ENCODE measurements at places on chromosomes 4 and X.
A peak's percentile ranks its signal among the peaks of the same experiment; 100 is the strongest.

DNA sequence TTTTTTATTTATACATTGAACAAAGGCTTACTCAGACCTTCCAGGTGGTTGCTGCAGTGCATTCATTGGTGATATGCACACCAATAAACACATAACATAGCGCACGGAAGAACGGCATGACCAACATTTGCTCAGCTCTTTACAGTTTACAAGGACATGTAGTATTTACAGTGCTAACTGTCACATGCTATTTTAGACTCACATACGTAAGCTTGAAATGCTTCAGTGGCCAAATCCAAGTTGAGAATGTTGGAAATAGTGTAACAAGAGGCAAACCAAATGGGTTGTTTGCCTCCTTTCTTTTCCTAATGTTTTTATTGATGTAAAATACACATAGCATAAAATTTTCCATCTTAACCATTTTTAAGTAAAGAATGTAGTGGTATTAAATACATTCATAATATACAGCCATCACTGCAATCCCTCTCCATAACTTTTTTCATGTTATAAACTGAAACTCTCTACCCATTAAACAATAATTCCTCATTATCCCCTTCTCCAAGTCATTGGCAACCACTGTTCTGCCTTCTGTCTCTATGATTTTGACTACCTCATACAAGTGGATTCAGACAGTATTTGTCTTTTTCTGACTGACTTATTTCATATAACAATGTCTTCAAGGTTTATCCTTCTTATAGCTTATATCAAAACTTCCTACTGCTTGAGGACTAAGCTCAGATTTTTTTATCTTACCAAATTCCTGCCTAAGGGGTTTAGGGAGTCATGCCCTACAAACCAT is 1722.9 kb upstream of the AGA start:
- DNase-seq, result no peak

DNA sequence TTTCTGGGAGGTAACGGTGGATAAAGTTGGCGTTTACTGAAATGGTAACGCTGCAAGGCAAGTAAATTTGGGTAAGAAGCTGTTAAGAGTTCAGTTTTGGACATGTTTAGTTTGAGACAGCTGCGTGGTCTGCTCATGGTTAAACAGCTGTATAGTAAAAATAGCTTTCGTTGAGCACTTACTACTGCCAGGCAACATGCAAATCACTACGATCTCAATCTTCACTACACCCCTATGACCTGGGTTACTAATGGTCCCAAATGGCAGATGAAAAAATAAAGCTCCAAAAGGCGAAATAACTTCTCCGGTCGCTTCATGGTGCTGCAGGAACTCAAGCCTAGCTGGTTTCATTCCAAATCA is 22.2 kb downstream of the FABP2 start:
- DNase-seq, result no peak

DNA sequence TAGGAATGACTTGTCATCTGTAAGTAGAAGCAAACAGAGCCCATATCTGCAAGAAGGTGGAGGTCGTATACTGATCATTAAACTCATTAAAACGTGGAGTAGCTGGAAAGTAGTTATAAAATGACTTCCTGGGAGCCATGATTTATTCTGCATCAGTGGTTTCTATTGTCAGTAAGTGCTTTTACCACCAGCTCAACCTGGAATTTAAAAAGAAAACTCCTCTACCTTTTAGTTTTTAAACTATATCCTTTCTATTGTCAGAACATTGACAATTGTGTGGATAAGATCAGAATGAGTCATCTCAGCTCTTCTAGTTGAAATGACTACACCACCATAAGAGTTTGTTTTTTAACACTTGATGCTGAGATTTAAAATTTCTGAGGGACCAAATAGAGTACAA is 651.2 kb upstream of the GALNT7 start:
- no peak for DNase-seq

DNA sequence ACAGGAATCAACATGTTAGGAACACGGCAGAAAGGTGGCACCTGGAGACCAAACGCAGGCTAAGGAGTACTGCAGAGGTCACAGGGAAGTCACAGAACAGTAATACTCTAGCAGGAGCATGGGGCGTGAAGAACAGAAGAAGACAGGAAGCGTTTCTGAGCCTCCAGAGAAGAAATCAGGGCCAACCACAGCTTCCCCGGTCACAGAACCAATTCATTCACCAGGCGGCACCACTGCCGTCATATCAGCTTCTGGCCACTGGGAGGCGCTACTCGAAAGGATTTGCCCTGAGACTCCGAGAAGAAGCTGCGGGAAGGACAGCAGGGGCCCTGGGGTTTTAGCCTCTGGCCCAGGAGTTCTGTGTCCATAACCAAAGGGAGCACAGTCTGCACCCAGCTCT is 78.0 kb upstream of the DRD5 start:
- DNase-seq, result no peak

DNA sequence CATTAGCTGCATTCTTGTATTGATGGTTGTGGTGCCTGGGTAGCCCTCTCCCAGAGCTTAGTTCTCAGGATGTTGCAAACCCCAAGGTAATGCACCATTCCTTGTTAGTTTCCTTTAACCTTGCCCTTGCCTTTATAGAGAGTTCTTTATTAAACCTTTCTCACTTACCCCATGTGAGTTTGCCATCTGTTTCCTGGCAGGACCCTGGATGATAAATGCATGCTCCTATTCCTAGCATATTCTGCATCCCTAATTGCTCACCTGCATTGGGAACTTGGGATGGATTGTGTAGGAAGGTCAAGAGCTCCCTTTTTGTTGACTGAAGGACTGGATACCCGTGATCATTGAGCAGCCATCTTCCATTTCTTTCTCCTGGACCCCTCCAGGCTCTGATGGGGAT is 59.9 kb upstream of the AP1S2 start:
- no peak for DNase-seq

DNA sequence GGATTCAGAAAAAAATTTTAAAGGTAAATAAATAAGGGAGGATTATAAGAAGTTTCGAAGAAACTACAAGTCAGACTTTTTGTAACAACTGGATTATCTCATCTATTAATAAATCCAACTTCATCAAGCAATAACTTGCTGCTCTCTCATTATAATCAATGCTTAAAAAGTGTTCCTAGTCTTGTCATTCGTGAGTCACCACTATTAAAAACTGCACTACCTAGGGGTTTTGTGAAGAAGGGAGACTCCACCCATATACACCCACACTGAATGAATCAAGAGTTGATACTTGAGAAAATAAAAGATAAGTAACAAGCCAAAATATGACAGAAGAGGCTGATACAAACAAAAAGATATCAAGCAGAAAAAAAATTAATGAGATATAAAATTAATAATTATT is 360.5 kb downstream of the ZNF674 start:
- DNase-seq, result no peak

- no peak for DNase-seq
Measured at GRCh38 chrX:66677430-66677829, 38.6 kb upstream of the EDA2R start.

GRCh38 chr4:76644831-76645485 is 209.9 kb downstream of the SHROOM3 start:
- no peak for DNase-seq

DNA sequence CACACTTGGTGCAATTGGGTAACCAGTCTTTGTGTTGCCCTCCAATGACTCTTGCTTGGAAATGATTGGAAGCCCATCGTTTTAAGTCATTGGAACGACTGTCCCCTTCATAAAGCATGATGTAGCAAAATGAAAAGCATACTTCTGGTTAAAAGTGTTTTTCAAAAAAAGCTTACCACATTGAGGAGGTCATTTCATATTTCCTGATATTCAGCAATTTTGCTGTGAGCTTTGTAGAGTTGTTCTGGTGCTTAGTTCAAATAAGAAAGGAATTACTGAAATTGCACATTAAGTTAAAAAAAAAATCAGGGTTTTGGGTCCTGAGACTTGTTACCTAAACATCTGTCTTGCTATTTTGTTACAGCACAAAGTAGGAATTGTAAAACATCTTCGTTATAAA is 51.8 kb downstream of the TBL1X start:
- no peak for DNase-seq

DNA sequence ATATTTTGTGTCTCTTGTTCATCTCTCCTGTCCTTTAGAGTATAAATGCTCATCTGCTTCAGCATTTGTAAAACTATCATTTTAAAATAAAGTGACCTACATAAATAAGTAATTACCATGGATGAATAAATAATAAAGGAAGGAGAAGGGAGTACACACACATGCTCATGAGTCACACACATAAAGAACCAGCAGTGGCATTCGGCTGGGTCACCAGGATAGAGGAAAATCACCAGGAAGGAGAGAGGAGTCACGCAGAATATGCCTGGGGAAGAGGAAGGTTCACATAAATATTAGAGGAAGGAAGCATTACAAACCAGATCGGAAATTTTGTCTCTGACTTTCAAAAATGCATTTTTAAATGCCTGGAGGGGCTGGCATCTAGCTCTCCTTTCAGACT is 38.5 kb upstream of the MED14 start:
- DNase-seq, result peak; percentile 31

- DNase-seq, result no peak
Measured at GRCh38 chr4:186079694-186080093, 10.7 kb downstream of the TLR3 start.

DNA sequence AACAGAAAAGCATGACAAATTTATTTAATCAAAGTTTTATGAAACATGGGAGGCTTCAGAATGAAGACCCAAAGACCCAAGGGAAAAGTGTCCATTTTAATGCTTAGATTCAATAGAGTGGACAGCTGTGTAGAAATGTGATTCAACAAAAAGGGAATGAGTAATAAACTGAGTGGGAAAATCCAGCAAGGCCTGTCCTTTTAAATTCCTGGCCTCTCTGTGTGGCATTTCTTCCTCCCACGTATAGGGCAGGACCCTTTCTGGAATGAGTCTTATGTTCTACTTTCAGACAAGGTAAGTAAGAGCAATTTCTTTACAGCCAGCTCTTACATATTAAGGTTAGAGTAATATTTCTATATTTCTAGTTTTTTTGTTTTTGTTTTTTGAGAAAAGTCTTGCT is 14.5 kb downstream of the AASDH start:
- no peak for DNase-seq

DNA sequence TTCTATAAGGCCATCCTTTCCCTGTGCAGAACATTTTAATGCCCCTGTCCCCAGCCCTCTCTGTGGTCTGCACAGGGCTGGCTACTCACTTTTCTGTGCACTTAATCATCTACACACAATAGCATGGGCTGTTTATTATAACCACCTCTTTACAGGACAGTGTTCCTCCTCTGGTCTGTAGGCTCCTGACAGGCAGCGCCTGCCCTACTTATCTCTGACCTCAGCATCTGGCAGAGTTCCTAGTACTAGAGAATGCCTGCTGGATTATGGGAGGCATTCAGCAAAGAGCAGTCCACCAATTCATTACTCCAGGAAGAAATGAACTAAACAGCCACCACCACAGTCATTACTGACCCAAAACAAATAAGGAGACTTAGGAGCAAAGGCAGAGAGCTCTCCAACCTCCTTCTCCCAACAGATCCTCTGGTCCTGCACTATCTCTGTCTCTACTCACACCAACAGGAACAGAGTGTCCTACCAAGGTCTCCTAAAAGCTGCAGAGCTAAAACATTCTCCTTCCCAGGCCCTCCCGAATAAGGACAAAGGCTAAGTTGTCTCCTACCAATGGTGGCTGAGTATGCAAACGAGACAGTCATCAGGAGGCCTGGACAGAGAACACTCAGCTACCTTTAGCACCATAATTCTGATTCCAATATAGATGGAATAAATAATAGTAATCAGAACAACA is 279.2 kb downstream of the QDPR start:
- peak; percentile 42 for DNase-seq

GRCh38 chr4:133131829-133132460 is 17.1 kb upstream of the PCDH10 start:
- no peak for DNase-seq
